SJSA1 (cell line): ENCODE measurements at places on chromosomes 13 and 19. TPM values are rescaled to one million over a fixed set of nuclear protein-coding genes. Genes with fewer than 3 reads are reported as not detected.

DNA sequence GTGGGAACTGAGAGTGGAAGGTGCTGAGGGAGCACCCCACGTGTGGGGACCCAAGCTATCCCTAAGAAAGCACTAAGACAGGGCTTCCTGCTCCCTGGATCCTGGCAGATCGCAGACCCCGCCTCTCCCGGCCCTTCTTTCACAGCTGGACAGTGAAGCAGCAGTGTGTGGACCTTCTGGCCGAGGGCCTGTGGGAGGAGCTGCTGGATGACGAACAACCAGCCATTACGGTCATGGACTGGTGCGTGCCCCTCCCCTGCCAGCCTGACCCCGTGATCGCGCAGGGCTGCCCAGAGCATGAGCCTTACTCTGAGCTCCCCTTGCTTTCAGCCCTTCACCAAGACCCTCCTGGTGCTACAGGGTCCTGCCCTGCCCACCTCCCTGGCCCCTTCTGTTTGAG lies 2.3 kb downstream of the NCCRP1 start:
- no peaks in the 10 kb centered on the region for H3K4me1 ChIP-seq
- peaks cover 71% of the 10 kb centered on the region for H3K27me3 ChIP-seq
- no peak overlapping the region for H3K27ac ChIP-seq
- no peaks in the 10 kb centered on the region for H3K36me3 ChIP-seq
- no peak for DNase-seq

DNA sequence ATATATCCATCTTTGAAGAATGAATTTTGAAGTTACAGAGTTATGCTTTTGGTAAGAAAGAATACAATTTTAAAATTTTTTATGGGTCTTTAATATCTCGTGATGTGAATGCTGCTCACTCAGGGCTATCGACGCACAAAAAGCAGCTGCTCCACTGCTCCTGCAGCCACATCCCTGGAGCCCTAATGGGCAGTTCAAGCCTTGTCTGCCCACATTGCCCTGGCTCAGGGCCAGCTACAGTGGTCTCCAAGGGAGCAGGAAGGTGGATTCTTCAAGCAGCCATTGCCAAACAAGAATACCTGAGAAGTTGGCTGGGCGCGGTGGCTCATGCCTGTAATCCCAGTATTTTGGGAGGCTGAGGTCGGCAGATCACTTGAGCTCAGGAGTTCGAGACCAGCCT lies 85.8 kb downstream of the IPO5 start:
- no peak for DNase-seq
- H3K27ac ChIP-seq, result no peak overlapping the region
- H3K4me3 ChIP-seq, result no peak overlapping the region
- no peaks in the 10 kb centered on the region for H3K36me3 ChIP-seq
- no peaks in the 10 kb centered on the region for H3K4me1 ChIP-seq

DNA sequence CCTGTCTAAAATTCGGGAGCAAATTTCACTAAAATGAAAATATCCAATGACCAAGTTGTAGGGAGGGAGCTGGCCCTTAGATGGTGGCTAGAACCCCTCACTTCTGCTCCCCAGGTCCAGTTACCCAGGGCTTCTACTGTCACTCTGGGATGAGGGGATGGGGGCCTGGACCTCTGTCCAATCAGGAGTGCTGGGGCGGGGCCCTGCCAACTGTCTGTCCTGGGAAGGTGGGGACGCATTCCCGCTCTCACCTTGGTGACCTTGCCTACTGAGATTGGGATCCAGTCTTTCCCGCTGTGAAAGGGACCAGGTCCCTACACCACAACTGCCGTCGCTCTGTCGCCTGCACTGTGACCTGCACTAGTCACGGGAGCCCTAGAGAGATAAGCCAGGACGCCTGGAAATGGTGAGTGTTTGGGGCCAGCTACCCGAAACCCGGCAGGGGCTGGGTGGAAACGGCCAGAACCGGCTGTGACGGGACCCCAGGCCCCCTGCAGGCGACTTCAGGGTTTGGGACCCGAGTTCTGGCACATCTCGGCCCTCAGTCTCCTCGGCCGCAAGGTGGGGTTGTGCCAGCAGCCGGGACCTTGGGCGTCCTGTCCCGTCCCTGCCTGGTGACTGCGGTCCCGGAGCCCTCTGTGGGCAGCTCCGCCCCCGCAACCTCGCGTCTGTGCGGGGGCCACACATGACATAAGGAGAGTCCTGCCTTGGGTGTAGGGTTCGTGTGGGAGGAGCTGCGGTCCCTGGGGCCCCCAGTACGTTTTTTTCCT lies 22.8 kb downstream of the ZNF20 start:
- DNase-seq, result no peak
- H3K4me3 ChIP-seq, result no peak overlapping the region
- H3K36me3 ChIP-seq, result no peaks in the 10 kb centered on the region
- H3K27me3 ChIP-seq, result no peaks in the 10 kb centered on the region

Gene LRRC25
- total RNA-seq, result not detected in 2 replicates

Gene KANK3
- not detected in 2 replicates for total RNA-seq

Gene SLC1A6
- not detected in 2 replicates for total RNA-seq
